ENCODE measurements at places on chromosomes 1 and 21.

GRCh38 chr1:13582713-13583443 is 754 bp upstream of the PDPN start:
- no peaks in the 10 kb centered on the region for H3K27me3 ChIP-seq
- DNase-seq: peak; percentile 70
- H3K4me1 ChIP-seq: no peaks in the 10 kb centered on the region
- H3K27ac ChIP-seq: no peak overlapping the region
- H3K36me3 ChIP-seq: no peaks in the 10 kb centered on the region

DNA sequence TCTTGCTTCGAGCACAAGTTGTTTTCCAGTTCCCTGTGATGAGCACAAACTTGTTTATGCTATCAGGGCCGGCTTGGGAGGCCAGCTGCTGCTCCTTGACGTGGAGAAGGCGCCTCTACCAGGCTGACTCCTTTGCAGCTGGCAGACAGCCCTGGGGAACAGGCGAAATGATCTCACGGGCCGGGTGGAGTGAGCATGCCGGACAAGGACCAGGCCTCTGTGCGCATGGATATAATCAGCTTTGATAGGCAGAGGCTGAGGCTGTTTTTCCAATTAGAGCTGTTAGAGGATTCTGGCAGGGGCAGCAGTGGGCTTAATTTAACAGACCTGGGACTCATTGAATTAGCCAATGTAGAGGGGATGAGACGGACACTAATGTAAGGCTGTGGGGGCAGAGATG is 38.9 kb downstream of the FAM163A start:
- H3K4me3 ChIP-seq: no peak overlapping the region
- no peaks in the 10 kb centered on the region for H3K4me1 ChIP-seq
- H3K27ac ChIP-seq: no peak overlapping the region
- DNase-seq: no peak
- H3K36me3 ChIP-seq: no peaks in the 10 kb centered on the region

- H3K4me3 ChIP-seq: no peak overlapping the region
- H3K27ac ChIP-seq: no peak overlapping the region
- no peak for DNase-seq
- no peaks in the 10 kb centered on the region for H3K36me3 ChIP-seq
- H3K27me3 ChIP-seq: no peaks in the 10 kb centered on the region
These were observed 37.9 kb upstream of the PDC start for GRCh38 chr1:186498695-186499389.

DNA sequence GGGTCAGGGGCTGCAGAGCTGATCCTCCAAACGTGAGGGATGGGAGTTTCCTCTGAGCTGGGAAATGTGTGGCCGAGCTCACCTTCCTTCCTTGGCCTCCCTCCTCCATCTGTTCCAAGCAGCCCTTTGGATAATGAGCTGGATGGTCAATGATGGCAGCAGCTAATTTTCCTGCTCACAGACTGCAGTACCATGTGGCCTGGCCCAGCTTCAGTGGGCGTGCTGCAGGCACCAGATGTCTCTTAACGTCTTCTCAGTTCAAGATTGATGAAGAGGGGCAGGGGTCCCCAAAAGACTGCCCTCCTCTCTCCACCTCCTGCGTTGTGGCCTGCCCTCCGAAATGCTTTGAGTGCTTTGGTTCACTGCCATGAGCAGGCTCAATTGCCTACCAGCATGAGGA is 86.0 kb downstream of the UBIAD1 start:
- no peaks in the 10 kb centered on the region for H3K4me1 ChIP-seq
- no peak overlapping the region for H3K4me3 ChIP-seq
- no peak for DNase-seq
- no peak overlapping the region for H3K27ac ChIP-seq
- no peaks in the 10 kb centered on the region for H3K36me3 ChIP-seq
- H3K27me3 ChIP-seq: no peaks in the 10 kb centered on the region

DNA sequence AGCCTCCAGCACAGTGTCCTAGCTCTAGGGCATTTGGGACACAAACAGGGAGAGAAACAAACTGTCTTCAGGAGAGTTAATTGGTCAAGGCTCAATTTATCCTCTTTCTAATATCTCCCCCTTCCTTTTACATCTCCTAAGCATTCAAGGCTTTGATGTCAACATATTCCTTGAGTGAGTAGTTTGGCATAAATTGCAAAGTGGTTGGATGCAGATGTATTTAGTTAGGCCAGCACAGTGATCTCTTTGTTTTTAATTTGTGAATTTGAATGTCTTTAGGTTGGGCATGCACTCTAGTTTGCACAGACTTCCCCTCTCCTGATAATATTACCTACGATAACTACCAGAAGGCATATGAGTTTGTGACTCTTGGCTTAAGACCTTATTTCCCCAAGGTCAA is 12.5 kb upstream of the OLFML2B start:
- no peak overlapping the region for H3K4me3 ChIP-seq
- no peak for DNase-seq
- H3K27ac ChIP-seq: no peak overlapping the region

DNA sequence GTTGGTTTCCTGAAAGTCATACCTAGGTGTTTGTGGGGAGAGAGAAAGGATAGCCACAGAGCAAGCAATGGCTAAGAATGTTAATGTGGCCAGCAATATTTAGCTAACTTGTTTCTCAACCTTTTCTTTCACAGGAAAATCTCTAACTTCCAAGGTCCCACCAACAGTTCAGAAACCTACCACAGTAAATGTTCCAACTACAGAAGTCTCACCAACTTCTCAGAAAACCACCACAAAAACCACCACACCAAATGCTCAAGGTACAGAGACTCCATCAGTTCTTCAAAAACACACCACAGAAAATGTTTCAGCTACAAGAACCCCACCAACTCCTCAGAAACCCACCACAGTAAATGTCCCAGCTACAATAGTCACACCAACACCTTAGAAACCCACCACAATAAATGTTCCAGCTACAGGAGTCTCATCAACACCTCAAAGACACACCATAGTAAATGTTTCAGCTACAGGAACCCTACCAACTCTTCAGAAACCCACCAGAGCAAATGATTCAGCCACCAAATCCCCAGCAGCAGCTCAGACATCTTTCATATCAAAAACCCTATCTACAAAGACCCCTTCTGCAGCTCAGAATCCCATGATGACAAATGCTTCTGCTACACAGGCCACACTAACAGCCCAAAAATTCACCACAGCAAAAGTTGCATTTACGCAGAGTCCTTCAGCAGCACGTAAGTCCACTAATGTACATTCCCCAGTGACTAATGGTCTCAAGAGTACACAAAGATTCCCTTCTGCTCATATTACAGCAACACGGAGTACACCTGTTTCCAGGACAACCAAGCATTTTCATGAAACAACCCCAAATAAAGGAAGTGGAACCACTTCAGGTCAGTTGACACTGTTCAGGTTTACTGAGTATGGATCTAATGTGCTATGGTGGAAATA is 15.3 kb downstream of the CD55 start:
- H3K27me3 ChIP-seq: no peaks in the 10 kb centered on the region
- H3K4me1 ChIP-seq: no peaks in the 10 kb centered on the region
- H3K4me3 ChIP-seq: no peak overlapping the region
- no peaks in the 10 kb centered on the region for H3K36me3 ChIP-seq
- DNase-seq: no peak

DNA sequence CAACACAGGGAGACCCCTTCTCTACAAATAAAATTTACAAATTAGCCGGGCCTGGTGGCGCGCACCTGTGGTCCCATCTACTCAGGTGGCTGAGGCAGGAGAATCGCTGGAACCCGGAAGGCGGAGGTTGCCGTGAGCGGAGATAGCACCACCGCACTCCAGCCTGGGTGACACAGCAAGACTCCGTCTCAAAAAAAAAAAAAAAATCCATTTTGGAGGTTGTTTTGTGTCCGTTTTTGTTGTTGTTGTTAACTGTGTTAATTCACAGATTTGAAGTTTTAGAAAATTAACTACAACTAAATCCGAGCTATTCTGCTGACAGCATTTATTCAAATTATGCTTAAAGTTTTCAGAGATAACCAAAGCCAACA is 618 bp downstream of the CLCC1 start:
- peak overlapping the region; percentile 98 for H3K27ac ChIP-seq
- peak overlapping the region; percentile 86 for H3K4me3 ChIP-seq
- H3K36me3 ChIP-seq: no peaks in the 10 kb centered on the region
- H3K27me3 ChIP-seq: no peaks in the 10 kb centered on the region

- no peaks in the 10 kb centered on the region for H3K36me3 ChIP-seq
- no peak overlapping the region for H3K4me3 ChIP-seq
- no peak overlapping the region for H3K27ac ChIP-seq
- DNase-seq: no peak
- peaks cover 2% of the 10 kb centered on the region for H3K4me1 ChIP-seq
- no peaks in the 10 kb centered on the region for H3K27me3 ChIP-seq
These were observed 172.9 kb downstream of the TRABD2B start for GRCh38 chr1:47824297-47824696.

GRCh38 chr1:192554904-192555303 is 20.7 kb upstream of the RGS1 start:
- H3K36me3 ChIP-seq: no peaks in the 10 kb centered on the region
- H3K4me3 ChIP-seq: no peak overlapping the region
- H3K27ac ChIP-seq: no peak overlapping the region
- no peaks in the 10 kb centered on the region for H3K4me1 ChIP-seq

- DNase-seq: no peak
- H3K4me3 ChIP-seq: no peak overlapping the region
- H3K36me3 ChIP-seq: no peaks in the 10 kb centered on the region
These were observed 151.2 kb downstream of the PTBP2 start for GRCh38 chr1:96872757-96873156.

- H3K4me1 ChIP-seq: no peaks in the 10 kb centered on the region
- H3K27ac ChIP-seq: no peak overlapping the region
- no peaks in the 10 kb centered on the region for H3K36me3 ChIP-seq
- H3K27me3 ChIP-seq: peaks cover 2% of the 10 kb centered on the region
- no peak for DNase-seq
- no peak overlapping the region for H3K4me3 ChIP-seq
These were observed 95.1 kb upstream of the OLIG2 start for GRCh38 chr21:32930673-32931072.

DNA sequence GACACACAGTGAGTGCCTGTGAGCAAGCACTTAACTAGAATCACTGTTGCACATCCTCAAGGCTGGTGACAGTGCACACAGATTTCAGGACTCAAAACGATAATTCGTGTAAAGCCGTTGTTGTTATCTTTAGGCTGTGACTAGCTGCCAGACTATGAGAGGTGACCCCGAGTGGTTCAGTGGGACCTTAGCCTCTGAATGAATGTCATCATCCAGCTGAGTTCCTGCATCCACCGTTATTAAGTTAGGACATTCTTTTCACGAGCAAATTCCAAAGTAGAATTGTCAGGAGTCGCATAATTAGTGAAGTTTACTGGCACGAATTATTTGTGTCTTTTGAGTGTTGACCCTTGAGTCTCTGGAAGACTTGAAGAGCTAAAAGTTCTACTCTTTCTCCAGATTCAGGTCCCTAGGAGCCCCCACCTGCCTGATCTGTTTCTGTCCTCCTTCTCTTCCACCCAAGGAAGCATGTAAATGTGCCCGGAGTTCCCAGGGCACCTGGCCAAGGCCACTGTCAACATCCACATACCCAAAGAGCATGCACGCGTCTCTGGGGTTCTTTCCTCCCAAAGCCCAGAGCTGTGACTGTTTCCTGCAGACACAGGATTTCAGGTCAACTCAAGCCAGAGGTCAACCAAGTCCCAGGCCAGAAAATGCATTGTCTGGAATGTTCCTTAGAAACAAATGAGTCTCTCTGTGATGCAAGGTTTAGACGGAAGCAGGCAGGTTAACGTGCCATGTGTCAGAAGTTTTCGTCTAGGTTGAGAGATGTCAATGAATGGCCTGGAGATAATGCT is 207.2 kb downstream of the TOMM20 start:
- no peaks in the 10 kb centered on the region for H3K27me3 ChIP-seq
- no peaks in the 10 kb centered on the region for H3K36me3 ChIP-seq
- H3K27ac ChIP-seq: peak overlapping the region; percentile 14
- no peak overlapping the region for H3K4me3 ChIP-seq
- H3K4me1 ChIP-seq: peaks cover 2% of the 10 kb centered on the region

- H3K36me3 ChIP-seq: no peaks in the 10 kb centered on the region
- H3K27ac ChIP-seq: no peak overlapping the region
- H3K27me3 ChIP-seq: no peaks in the 10 kb centered on the region
- H3K4me1 ChIP-seq: no peaks in the 10 kb centered on the region
- no peak for DNase-seq
These were observed 291.0 kb downstream of the PRDM2 start for GRCh38 chr1:13990939-13991338.

DNA sequence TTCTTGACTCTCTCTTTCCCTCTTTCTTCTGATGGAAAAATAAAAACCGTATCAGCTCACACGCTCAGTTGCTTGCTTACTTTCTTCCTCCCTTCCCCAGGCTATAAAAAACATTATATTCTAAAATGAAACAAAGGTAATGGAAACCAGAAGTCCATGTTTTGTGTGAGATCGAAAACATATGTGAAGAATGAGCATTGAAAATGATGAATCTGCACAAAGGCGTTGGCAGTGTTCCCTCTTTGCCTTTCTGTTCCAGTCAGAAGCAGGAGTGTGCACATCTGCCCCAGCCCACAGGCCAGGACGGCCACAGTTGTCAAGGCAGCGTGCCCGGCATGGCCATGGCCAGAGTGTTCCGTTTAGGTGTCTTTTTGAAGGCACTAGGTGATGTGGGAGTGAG is 185.3 kb upstream of the USP24 start:
- H3K36me3 ChIP-seq: no peaks in the 10 kb centered on the region
- H3K4me3 ChIP-seq: no peak overlapping the region
- DNase-seq: no peak
- no peaks in the 10 kb centered on the region for H3K4me1 ChIP-seq
- no peaks in the 10 kb centered on the region for H3K27me3 ChIP-seq
- no peak overlapping the region for H3K27ac ChIP-seq

GRCh38 chr21:17709266-17709611 is 96.5 kb upstream of the BTG3 start:
- H3K27me3 ChIP-seq: no peaks in the 10 kb centered on the region
- H3K4me3 ChIP-seq: no peak overlapping the region
- no peaks in the 10 kb centered on the region for H3K36me3 ChIP-seq

- H3K27ac ChIP-seq: no peak overlapping the region
- DNase-seq: no peak
- no peaks in the 10 kb centered on the region for H3K27me3 ChIP-seq
These were observed 90.2 kb upstream of the GRIK3 start for GRCh38 chr1:37124501-37124900.

GRCh38 chr1:86396498-86396890 is 371 bp upstream of the ODF2L start:
- no peak overlapping the region for H3K27ac ChIP-seq
- H3K27me3 ChIP-seq: no peaks in the 10 kb centered on the region
- peak overlapping the region; percentile 90 for H3K4me3 ChIP-seq
- H3K36me3 ChIP-seq: no peaks in the 10 kb centered on the region
- no peak for DNase-seq

- H3K27ac ChIP-seq: no peak overlapping the region
- H3K27me3 ChIP-seq: peaks cover 2% of the 10 kb centered on the region
- H3K4me3 ChIP-seq: no peak overlapping the region
- H3K36me3 ChIP-seq: no peaks in the 10 kb centered on the region
- no peak for DNase-seq
- no peaks in the 10 kb centered on the region for H3K4me1 ChIP-seq
These were observed 35.0 kb upstream of the IFNLR1 start for GRCh38 chr1:24222008-24222605.

DNA sequence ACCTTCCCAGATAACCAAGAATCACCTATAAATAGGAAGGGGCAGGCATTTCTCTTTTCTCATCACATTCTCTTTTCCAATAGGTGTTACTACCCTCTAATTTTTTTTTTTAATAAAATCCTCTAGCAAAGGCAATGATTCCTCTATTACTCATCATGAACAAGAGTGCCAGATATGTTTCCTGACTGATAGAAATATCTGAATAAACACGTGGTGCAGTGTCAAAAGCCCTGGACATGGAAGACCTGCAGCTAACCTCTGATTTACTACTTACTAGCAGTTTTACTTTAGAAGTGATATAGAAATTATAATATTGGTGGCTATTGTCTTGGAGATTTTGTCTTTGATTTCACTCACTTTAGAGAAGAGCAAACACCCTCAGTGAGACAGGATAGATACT is 194.6 kb upstream of the SAMSN1 start:
- DNase-seq: no peak
- no peak overlapping the region for H3K27ac ChIP-seq
- no peaks in the 10 kb centered on the region for H3K27me3 ChIP-seq
- no peak overlapping the region for H3K4me3 ChIP-seq
- no peaks in the 10 kb centered on the region for H3K4me1 ChIP-seq

Measured in aorta (tissue), 5 donors.